T follicular helper cell (primary cell): ENCODE measurements at places on chromosomes 16 and 17.

- no peak for DNase-seq
These were observed 1.1 kb upstream of the FAM20A start for GRCh38 chr17:68602289-68602688.

- no peak for DNase-seq
These were observed 8.4 kb downstream of the NDUFAB1 start for GRCh38 chr16:23587726-23588125.

DNA sequence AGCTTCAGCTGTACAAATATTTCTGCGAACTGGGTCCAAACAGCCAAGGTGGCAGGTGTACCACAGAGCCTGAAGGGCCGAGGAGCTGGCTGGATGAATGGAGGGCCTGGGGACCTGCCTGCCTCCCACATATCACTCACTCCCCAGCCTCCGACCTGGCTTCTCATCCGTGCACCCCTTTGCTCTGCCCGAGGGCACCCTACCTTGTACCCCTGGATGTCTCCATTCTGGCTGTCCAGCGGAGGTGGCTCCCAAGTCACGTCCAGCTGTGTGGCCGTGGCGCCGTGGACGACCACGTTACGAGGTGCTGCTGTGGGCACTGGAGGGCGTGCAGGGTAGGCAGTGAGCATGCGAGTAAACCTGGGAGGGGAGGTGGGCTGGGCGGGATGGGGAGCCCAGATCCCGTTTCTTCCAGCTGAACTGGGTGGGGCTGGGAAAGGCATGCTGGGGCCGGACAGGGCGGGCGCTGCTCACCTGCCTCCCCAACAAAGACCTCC lies 67.2 kb upstream of the CDC42EP4 start:
- DNase-seq, result no peak

- DNase-seq, result no peak
These were observed 17.1 kb downstream of the ATF7IP2 start for GRCh38 chr16:10402975-10403374.

DNA sequence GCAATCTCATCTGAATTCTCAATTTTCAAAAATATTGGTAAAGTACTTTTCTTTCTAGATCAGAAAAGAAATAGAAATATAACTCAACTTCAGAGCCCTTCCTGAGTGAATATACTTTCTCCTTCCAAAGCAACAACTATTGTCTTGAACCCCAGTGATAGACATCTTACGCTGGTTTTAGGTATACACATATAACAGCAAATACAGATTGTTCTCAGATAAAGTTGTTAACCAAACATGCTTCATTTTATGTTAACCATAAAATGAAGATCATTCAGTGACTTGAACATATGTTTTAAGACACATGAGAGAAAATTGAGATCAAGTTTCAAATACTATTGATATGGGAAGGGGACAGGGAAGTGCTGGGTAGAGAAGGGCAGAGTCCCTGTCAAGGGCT lies 53.7 kb upstream of the C17orf78 start:
- no peak for DNase-seq
